ENCODE measurements at places on chromosomes 3 and 15. TPM values are rescaled to one million over a fixed set of nuclear protein-coding genes. Genes with fewer than 3 reads are reported as not detected.

Gene GOLGA8B
- total RNA-seq = 131 TPM

Gene RTP4
- total RNA-seq = 0.32 TPM

Gene TP63
- total RNA-seq = 47.7 TPM

Gene GOLGA6L10
- 1.6 TPM for total RNA-seq

Gene TMC3
- total RNA-seq = 0.15 TPM

Gene SPSB4
- not detected for total RNA-seq

Gene CNTN4
- total RNA-seq = 16.7 TPM

Gene LEKR1
- 2.3 TPM for total RNA-seq

Gene MUC20
- 2.7 TPM for total RNA-seq

Gene HRG
- total RNA-seq = not detected

Gene RPSA
- 1,290 TPM for total RNA-seq

Gene CXCR6
- 4.3 TPM for total RNA-seq

Gene MKRN3
- total RNA-seq = 0.16 TPM

Gene LCTL
- not detected for total RNA-seq

Gene GABRR3
- not detected for total RNA-seq

All from breast epithelium (tissue), 4 donors.